ENCODE measurements at places on chromosomes 4 and X.

- DNase-seq, result no peak
- peaks cover 7% of the 10 kb centered on the region for H3K27me3 ChIP-seq
- no peak overlapping the region for H3K4me3 ChIP-seq
Measured at GRCh38 chr4:74653331-74654229, 140.7 kb downstream of the BTC start.

GRCh38 chr4:82789025-82789776, 9.4 kb downstream of the SCD5 start:
- no peak overlapping the region for H3K4me3 ChIP-seq
- no peaks in the 10 kb centered on the region for H3K4me1 ChIP-seq
- no peaks in the 10 kb centered on the region for H3K36me3 ChIP-seq
- DNase-seq, result no peak

- no peaks in the 10 kb centered on the region for H3K27me3 ChIP-seq
- H3K36me3 ChIP-seq, result no peaks in the 10 kb centered on the region
- DNase-seq, result peak; percentile 44
- H3K27ac ChIP-seq, result peak overlapping the region; percentile 17
Measured at GRCh38 chrX:7925867-7926472, 1.2 kb downstream of the PNPLA4 start.

DNA sequence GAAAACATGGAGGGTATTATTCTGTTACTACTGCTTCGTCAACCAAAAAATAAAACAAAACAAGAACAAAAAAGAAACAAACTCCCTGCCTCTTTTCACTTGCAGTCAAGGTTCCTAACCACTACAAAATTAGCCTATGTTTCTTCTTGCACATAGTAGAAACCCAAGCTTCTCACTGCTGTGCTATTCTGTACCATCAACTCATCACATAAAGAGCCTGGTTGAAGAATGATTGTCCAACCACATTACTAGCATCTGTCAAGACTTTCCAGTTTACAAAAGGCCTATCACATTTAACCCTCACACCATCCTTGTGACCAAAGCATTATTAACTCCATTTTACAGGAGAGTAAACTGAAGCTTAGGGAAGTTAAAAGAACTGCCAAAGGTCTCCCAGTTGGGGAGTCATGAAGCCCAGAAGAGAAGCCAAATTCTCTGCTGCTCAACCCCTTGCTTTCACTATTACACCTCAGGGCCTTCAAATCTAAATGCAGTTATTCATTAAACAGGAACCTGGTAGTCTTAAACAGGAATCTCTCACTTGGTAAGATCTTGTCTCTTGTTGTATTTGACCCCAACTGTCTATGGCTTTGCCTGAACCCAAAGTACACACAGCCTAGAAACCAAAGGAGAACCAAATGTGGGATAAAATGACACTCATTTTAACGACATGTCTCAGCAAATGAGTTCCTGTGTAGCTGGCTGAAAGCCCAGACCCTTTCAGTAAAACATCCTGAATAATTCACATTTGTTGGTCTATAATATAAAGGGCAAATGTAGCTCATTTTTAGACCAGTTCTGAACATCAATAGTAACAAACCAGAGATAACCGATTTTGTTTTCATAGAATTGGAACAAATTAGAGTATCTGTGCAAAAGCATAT, 8.6 kb downstream of the F9 start:
- no peak overlapping the region for H3K4me3 ChIP-seq
- no peaks in the 10 kb centered on the region for H3K4me1 ChIP-seq
- no peaks in the 10 kb centered on the region for H3K27me3 ChIP-seq
- no peak for DNase-seq
- no peaks in the 10 kb centered on the region for H3K36me3 ChIP-seq
- H3K27ac ChIP-seq, result no peak overlapping the region

DNA sequence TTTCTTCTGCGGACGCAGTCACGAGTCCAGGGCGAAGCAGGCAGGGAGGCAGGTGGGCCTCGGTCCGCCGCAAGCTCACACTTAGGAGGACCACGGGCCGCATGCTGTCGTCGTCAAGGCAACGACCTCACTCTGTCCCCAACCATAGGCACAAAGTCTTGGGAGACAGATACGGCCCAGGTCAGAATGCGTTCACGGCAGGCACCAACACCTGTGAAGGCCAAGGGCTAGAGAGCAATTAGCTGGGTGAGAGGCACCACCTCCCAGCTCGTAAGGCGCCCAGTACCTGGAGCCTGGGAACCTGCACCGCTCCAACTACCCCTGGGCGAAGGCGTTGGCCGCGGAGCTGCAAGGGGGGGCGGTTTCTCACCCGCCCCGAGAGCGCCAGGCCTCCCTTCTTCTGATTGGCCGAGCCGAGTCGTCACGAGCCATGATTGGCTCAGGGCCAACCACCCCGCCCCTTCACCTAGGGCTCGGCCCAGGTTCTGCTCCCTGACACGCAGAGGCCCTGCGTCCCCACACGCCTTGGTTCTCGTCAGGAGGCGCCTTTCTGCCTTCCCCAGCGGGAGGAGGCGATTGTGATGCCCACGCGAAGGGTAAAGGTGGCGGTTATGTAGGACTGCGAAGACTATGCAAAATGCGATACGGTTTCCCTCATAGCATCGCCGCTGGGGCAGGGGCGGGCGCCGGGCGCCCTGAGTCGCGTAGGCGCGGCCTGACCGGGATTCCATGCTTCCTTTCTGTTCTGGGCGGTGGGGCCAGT, at the start of gene CDKL2:
Gene CDKL2 (minus strand): TSS at position 355 of the 763 bp plus-strand sequence. CDS start 4,540 bp downstream, outside the sequence.
- H3K4me1 ChIP-seq, result peaks cover 12% of the 10 kb centered on the region
- H3K36me3 ChIP-seq, result no peaks in the 10 kb centered on the region
- H3K27me3 ChIP-seq, result peaks cover 6% of the 10 kb centered on the region
- H3K4me3 ChIP-seq, result peak within 1 kb of the TSS; percentile 82
- peak; percentile 87 for DNase-seq
- H3K27ac ChIP-seq, result peak within 1 kb of the TSS; percentile 56

GRCh38 chrX:120308959-120309872, 2.0 kb downstream of the TMEM255A start:
- peak; percentile 52 for DNase-seq
- H3K27me3 ChIP-seq, result peaks cover 61% of the 10 kb centered on the region
- no peaks in the 10 kb centered on the region for H3K36me3 ChIP-seq
- peaks cover 21% of the 10 kb centered on the region for H3K4me1 ChIP-seq
- H3K27ac ChIP-seq, result no peak overlapping the region
- H3K4me3 ChIP-seq, result peak overlapping the region; percentile 71

DNA sequence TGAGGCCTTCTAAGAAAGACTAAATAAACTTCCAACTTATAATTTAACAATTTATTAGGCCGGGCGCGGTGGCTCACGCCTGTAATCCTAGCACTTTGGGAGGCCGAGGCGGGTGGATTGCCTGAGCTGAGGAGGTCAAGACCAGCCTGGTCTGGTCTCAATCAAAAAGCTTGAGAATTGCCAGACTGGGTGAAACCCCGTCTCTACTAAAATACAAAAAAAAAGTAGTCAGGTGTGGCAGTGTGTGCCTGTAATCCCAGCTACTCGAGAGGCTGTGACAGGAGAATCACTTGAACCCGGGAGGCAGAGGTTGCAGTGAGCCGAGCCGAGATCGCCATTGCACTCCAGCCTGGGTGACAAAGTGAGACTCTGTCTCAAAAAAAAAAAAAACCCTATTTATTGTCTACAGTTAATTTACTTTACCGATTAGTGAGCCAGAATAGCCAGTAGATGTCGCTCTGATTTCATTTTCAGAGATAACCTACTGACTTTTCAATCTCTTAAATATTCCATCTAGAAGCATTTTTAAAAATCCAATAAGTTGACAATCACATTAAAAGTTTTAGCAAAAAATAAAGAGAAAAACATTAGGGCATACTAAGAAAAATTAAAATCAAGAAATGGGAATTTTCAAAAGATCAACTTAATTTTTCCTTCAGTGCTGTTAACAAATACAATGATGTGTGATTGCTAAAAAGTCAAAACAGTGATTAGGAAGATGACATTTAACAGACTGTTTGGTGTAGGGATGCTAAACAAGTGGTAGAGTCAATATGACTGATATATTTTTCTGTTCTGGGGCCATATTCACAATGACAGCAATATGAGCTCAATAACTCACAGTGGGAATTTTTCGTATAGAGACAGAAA, 4.3 kb upstream of the SHROOM3 start:
- no peak for DNase-seq
- H3K36me3 ChIP-seq, result no peaks in the 10 kb centered on the region
- H3K4me1 ChIP-seq, result no peaks in the 10 kb centered on the region
- H3K27me3 ChIP-seq, result peaks cover 31% of the 10 kb centered on the region

- no peak for DNase-seq
- H3K36me3 ChIP-seq, result peaks cover 3% of the 10 kb centered on the region
- H3K4me1 ChIP-seq, result peaks cover 12% of the 10 kb centered on the region
- no peak overlapping the region for H3K27ac ChIP-seq
Measured at GRCh38 chr4:101190751-101191150, 156.6 kb downstream of the PPP3CA start.

DNA sequence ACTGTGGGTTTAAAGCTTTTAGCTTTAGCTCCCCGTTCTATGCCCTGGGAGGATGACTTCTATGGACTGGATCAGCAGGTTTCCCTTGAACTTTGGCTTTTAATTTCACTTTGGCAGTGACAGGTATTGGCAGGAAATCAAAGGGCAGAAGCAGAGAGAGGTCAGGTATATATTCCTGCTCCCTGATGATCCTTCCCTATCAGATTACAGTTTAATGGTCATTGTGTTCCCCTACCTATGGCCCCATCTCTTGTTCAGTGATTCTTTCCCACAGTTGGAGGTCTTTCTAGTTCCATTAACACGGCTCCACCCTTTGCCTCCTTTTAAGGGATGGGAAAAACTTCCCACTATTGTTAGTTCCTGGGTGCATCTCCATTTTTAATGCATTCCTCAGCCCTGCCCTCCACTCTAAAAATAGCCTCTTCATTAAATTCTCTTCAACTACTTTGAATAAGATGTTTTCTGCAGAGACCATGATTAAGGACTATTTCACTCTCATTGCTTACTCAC, 107.8 kb upstream of the TMEM47 start:
- no peaks in the 10 kb centered on the region for H3K4me1 ChIP-seq
- no peaks in the 10 kb centered on the region for H3K36me3 ChIP-seq
- no peak overlapping the region for H3K27ac ChIP-seq
- no peaks in the 10 kb centered on the region for H3K27me3 ChIP-seq

DNA sequence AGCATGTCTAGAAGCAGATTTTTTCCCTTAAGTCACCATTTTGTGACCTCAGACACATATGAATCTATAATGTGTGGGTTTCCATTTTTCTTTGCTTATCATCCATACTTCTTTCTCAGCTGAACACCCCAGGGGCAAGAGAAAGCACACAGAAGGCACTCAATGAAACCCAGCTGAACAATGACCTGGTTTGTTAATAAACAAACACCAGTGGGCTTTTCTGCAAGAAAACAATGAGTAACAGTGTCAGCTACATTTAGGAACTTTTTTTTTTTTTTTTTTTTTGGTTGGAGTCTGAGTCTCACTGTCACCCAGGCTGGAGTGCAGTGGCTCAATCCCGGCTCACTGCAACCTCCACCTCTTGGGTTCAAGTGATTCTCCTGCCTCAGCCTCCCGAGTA, 40.7 kb upstream of the KLF3 start:
- H3K4me1 ChIP-seq, result peaks cover 4% of the 10 kb centered on the region
- H3K27ac ChIP-seq, result no peak overlapping the region
- DNase-seq, result no peak
- peaks cover 5% of the 10 kb centered on the region for H3K27me3 ChIP-seq

GRCh38 chr4:109295081-109295480, 7.4 kb downstream of the COL25A1 start:
- DNase-seq, result no peak
- no peaks in the 10 kb centered on the region for H3K36me3 ChIP-seq
- peaks cover 41% of the 10 kb centered on the region for H3K27me3 ChIP-seq
- H3K4me1 ChIP-seq, result peaks cover 1% of the 10 kb centered on the region
- H3K27ac ChIP-seq, result no peak overlapping the region

DNA sequence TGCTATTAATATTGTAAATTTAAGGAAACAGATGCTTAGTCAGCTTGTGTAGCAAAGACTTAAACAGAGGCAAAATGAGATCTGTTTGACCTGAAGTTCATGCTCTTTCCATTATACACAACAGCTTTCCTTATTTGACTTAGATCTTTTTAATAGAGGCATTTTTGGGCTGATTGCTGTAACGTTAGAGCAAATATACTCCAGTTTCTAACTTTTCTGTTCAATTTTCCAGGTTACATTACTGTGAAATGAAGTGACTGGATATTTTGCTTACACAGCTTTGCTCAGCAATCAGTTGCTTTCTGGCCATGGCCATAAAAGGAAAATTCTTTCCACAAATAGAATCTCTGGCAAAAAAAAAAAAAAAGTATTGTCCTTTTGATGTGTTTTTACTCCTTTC, 146.2 kb downstream of the PCDH7 start:
- no peak overlapping the region for H3K4me3 ChIP-seq
- H3K27ac ChIP-seq, result no peak overlapping the region
- H3K27me3 ChIP-seq, result no peaks in the 10 kb centered on the region
- no peaks in the 10 kb centered on the region for H3K36me3 ChIP-seq

GRCh38 chr4:71860643-71861042, 76.8 kb upstream of the GC start:
- H3K27ac ChIP-seq, result no peak overlapping the region
- no peak for DNase-seq
- no peaks in the 10 kb centered on the region for H3K27me3 ChIP-seq
- H3K4me3 ChIP-seq, result no peak overlapping the region
- no peaks in the 10 kb centered on the region for H3K4me1 ChIP-seq
- no peaks in the 10 kb centered on the region for H3K36me3 ChIP-seq

GRCh38 chr4:140743194-140743931, 12.8 kb downstream of the TBC1D9 start:
- DNase-seq, result no peak
- peaks cover 2% of the 10 kb centered on the region for H3K4me1 ChIP-seq
- H3K36me3 ChIP-seq, result no peaks in the 10 kb centered on the region
- H3K27me3 ChIP-seq, result peaks cover 29% of the 10 kb centered on the region
- H3K4me3 ChIP-seq, result no peak overlapping the region

DNA sequence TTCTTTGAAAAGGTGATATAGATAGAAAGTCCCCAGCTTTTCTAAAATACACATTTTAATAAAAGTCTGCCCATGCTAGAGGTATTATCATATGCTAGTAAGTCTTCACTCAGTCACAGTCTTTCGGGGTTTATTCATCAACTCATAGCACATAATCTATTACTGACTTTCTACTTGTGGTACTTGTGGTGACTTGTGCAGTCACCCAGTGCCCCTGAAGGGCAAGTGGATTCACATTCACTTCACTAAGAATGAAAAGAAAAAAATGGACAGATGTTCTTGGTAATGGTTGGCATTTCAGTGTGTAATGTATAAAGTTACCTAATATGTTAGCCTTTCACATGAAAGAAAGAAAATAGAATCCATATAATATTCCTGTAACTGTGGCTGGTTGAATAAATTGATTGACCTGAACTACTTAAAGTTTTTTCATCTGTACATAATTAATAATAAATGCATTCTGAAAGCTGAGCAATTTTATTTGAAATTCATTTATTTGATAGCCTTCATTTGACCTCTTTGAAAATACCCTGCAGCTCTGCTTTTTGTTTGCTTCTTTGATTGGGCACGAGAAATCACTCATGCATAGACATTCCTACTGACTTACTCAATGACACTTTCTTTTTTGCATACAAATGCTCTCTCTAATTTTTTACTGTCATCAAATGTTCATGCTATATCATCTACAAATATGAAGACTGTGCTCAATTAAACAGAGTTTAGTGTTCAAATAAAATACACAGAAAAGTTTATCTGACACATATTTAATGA, 39.5 kb upstream of the ZNF330 start:
- H3K4me1 ChIP-seq, result no peaks in the 10 kb centered on the region
- H3K27ac ChIP-seq, result no peak overlapping the region
- H3K36me3 ChIP-seq, result no peaks in the 10 kb centered on the region
